ENCODE measurements at places on chromosomes 4 and X.

- DNase-seq = no peak
Observed at GRCh38 chr4:118033148-118034052, 886 bp upstream of the NDST3 start.

DNA sequence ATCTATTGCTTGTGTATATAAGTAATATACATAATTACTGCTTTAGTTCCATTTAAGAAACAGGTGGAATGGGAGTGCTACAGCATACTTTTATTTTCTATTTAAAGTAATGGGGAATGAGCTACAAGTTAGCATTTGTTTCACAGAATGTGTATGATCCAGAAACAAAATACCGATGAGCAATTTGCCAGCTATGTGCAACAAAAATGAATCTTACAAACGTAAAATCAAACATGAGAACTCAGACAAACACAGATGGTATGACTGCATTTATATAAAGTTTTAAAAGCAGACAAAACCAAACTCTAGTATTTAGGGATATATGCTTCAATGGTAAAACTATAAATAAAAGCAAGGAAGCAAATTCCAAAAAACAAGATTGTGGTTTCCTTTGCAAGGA, 141.7 kb downstream of the PAPSS1 start:
- DNase-seq = no peak

DNA sequence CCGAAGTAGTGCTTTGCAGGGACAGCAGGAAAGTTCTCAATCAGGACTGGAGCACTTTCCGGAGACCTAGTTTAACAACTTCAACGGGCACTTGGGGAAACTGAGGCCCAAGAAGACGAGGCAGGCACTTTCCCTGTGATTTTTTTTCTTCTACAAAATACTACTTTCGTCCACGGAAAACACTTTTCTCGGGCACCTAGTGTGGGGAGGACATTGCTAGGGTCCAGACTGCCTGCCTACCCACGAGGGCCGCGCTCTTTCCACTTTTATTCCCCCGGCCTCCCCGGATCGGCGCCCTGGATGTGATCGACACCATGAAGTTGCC, 125.4 kb upstream of the CXorf66 start:
- DNase-seq = no peak

DNA sequence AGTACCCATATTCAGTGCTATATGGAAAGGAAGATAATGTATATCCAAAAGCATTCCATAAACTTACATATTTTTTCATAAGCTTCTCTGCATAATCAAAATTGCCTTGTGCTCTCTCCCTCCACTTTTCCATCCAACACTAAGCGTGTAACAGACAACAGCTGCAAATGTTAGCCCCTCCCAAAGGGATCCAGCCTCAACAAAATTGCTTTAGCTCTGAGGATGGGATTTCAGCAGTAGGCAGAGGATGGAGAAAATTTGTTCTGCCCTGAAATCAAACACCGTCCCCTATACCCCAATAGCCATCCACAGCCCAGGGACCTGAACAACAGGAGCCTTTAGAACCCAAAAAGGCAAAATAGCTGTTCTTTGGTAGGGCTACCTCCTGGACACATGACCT, 28.8 kb upstream of the FGF13 start:
- no peak for DNase-seq

- DNase-seq = no peak
Observed at GRCh38 chr4:150699599-150699998, 117.6 kb downstream of the MAB21L2 start.

GRCh38 chr4:121192480-121192879, 28.4 kb upstream of the TNIP3 start:
- DNase-seq = no peak

GRCh38 chrX:81206476-81206875, 4.6 kb downstream of the SH3BGRL start:
- DNase-seq = no peak

DNA sequence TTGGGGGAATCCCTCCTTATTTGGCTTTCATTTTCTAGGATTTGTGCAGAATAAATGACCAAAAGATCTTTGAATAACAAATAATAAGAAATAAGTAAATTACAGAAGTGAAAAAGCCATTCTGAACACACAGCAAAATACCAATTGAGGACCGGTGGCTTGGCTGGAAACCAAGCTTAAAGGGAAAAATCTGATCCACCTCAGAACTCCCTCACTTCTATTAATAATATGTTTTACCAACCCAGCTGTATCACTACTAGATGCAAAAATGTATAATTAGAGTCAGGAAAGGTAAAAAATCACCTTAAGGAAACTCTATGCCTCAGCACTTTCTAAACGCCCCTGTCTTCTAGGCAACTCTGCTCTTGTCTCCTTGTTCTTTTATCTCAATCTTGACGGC, 77.3 kb downstream of the TSPAN5 start:
- DNase-seq = no peak

- DNase-seq = no peak
Observed at GRCh38 chrX:30483996-30484395, 93.6 kb downstream of the TASL start.

- DNase-seq = no peak
Observed at GRCh38 chr4:140046543-140046942, 107.4 kb downstream of the MAML3 start.

DNA sequence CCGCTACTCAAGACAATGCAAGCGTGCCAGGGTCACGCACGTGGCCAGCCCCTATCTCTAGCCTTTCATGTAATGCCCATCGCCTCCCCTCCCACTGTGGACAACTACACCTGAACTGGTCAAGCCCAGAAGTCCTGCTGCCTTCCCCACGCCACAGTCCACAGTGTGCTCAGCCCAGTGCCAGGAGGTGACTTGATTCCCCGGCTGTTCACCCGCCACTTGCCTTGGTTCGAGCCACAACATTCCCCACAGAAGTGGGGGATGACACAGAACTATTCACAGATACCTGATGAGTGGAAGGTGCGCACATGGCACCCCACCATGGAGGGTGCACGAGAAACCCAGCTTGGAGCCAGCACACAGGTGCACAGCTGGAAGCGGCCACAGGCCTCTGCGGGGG, 6.8 kb downstream of the ARHGAP4 start:
- DNase-seq = no peak

DNA sequence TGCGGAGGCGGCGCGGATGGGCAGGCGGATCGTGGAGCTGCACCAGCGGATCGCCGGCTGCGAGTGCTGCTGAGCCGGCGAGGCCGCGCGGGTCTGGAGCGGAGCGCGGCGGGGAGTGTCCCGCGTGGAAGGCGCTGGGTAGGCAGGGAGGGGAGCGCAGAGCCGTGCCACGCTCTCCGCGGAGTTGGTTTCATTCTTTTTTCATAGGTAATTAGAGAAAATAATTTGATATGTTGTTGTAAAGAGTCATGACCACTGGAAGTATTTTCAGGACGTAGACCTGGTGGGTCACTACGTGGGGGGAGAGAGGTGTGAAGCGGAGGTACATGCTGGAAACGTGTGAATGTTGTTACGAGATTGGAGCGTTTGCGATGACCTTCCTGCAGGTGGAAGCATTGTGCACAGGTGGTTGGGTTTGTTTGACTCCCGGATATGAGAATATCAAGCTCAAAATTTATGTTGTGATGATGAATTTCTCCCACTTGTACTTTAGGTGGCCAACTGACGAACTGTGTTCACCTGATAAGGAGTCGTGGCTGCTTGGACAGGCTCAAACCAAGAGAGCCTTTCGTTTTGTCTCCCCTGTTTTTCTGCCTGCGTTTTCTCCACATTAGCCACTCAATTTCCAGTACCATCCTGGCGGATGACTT, 19.1 kb upstream of the S100P start:
- peak; percentile 40 for DNase-seq

Measured in stimulated activated CD8-positive, alpha-beta memory T cell treated with anti-CD3 and anti-CD28 coated beads, Interleukin-4, amount 100 ng/mL, for 4 hours (primary cell).